ENCODE measurements at places on chromosomes 5 and 9.

GRCh38 chr5:72860499-72860898 is 44.0 kb downstream of the TNPO1 start:
- DNase-seq = no peak

DNA sequence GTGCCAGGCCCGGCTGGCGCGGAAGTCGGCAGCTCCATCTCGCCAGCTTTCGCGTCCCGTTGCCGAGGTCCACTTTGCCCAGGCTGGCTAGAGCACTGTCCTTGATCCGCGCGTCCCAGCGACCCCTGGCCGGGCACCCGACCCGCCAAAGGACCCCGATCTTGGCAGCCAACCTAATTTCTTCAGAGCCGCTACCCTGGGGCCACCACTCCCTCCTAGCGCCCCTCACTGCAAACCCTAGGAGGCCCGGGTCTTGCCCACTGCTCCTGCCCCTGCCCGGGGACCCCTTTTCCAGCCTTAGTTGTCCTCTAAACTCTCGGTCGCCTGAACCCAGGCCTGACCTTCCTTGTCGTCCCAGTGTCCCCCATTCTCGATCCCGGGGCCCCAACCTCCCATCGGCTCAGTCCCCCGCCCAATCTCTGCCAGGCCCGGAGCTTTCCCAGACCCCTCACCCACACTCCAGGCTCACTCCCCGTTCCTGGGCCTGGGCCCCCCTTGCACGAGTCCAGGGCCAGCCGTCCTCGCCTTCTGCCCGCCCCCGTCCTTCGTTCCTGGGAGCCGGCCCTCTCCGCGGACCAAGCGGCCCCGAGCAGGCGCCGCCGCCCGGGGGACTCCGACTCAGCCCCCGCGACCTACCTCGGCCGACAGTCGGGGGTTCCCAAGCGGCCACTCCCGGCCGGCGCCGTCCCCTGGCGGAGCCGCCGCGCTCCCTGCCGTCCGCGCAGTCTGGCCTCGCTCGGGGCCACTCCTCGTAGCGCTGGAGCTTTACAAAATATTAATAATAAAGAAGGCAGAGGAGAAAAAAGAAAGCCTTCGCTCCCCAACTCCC is 701 bp upstream of the LMX1B start:
- DNase-seq = no peak

DNA sequence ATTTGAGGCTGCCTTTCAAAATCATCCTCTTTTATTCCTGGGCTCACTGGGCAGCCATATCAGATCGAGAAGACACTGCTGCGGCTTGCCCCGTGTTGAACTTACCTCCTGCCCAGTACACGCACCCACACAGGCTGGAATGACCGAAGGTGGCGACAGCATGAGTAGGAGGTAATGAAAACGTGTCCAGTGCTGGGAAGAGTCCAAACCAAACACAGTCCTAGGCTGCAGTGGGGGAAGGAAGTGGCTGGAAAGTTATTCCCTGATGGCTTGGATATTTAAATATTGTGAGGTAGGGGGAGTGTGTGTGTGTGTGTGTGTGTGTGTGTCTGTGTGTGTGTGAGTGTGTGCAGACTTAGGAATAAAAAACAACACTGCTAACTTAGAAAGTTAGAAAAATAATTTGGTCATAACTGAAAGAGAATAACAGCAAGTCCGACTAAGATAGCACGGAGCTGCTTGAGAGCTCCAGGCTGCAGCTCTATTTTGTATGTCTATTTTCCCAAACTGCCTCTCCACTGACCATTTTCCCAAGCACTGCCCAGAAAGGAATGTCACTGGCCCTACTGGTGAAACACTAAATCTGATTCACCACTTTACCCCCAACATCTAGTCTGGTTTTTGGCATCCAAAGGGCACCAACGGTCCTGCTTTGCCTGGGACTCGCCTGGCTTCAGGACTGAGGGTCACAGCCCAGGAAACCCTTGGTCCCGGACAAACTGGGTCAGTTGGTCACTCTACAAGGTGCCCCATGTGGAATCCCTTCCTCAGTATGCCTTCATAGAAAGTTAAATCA is 41.2 kb downstream of the ANKH start:
- no peak for DNase-seq

DNA sequence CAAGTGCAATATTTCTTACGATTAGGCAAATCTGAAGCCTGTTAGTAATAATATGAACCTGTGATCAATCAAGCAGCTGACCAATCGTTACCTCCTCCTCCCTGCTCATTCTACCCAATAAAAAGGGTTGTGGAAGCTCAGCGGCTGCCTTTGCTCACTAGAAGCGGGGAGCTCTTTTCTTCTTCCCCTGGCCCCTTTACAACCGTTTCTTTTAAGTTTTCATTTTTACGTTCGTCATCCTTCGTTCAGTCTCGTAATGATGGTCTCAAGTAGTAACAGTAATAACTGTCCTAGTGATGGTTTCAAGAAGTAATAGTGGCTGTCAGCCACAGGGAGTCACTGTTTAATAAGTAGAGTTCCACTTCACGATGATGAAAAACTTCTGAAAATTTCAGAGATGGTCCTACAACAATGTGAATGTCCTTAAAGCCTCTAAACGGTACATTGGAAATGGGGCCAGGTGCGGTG is 6.2 kb downstream of the UGT3A2 start:
- peak; percentile 14 for DNase-seq

DNA sequence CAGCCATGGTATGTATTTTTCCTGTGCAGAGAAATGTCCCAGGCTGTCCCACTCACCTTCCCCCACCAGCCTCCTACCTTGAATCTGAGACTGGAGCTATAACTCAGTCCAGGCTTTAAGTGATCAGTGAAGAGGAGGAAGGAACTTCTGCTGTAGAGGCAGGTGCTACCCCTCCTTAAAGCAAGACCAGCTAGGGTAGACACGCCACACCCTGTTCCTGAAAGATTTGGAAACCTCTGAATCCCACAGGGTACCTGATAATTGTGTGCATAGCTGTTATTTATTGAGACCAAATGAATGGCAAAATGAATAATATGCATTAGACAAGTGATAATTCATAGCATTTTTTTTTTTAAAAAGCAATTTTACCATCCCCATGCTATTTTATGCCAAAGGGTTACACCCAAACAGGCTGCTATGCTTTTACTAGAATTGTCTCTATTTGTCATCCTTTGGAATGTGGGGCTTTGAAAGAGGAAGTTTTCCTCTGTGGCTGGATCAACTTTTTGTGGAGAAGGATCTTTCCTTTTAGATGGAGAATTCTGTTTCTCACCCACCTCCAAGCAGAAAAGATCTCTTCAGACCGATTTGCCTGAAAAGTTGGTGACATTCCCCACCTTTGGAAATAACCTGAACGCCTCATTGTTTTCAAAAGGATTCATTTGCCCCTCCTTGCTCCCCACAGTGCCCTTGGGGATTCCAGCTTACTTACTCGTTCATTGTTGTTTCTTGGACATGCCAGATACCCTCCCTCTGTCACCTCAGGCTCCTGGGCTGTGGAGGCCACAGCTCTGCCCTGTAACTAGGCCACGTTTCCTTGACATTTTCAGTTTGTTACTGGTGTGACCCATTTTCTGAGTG is 248.7 kb downstream of the NR3C1 start:
- DNase-seq = no peak

GRCh38 chr9:76136986-76137385 is 246.5 kb downstream of the PCSK5 start:
- no peak for DNase-seq

GRCh38 chr9:117869712-117870111 is 165.5 kb downstream of the TLR4 start:
- DNase-seq = no peak

- no peak for DNase-seq
Observed at GRCh38 chr5:77461287-77461686, 30.8 kb downstream of the WDR41 start.

DNA sequence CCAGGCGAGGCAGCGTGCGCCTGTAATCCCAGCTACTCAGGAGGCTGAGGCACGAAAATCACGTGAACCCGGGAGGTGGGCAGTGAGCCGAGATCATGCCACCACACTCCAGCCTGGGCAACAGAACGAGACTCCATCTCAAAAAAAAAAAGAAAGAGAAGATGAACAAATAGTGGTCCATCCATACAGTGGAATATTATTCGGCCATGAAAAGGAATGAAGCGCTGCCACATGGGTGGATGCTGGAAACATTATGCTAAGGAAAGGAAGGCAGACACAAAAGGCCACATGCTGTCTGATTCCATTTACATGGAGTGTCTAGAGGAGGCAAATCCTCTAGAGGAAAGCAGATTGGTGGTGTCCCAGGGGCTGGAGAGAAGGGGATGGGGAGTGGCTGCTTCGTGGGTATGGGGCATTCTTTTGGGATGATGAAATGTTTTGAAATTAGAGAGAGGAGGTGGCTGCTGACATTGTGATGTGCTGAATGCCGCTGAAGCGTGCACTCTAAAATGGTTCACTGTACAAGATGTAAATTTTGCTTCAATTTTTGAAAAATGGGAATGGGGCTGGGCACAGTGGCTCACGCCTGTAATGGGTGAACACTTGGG is 17.0 kb downstream of the PLPP7 start:
- DNase-seq = no peak

DNA sequence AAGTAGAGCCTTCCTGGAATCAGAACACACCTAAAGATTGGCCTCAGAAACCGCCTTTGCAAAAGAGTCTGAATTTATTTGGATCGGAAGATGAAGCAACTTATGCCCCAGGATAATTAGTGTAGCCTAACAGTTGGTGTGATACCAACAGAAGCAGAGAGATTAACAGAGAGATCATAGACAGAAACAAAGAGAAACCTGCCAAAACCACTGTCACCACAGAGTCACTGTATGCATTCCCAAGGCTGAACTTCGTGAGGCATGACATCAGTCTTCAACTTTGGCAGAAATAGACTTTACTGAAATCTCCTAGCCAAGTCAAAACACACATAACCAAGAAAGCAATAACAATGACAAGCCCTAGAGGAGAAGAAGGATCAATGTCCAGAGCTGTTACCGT is 361.8 kb downstream of the ELAVL2 start:
- no peak for DNase-seq

GRCh38 chr9:20624201-20625002 is 2.1 kb upstream of the MLLT3 start:
- peak; percentile 84 for DNase-seq

- DNase-seq = no peak
Observed at GRCh38 chr5:135489466-135490244, 37.5 kb upstream of the TIFAB start.

DNA sequence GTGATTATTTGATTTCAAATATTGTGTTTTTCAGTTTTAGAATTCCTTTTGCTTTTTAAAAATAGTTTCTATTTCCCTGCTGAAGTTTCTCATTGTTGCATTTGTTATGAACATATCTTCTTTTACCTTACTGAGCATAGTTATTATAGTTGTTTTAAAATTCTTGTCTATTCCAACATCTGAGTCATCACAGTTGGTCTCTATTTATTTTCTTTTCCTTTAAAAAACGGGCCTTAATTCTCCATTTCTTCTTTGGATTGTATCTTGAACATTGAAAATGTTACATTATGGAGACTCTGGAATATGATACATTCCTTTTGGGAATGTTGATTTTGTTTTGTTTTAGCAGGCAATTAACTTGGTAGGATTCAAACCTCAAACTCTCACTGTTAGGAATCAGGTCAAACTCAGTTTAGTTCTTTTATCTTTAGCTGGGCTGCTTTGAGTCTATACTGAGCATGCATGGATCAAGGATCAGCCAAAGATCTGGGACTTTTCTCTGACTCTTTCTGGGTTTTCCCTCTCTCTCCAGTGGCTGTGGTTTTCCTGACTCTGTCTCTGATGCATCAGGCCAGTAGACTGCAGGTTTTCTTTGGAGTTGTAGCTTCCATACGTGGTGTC is 70.3 kb downstream of the TEK start:
- DNase-seq = no peak

GRCh38 chr5:59218424-59219045 is 635.7 kb downstream of the RAB3C start:
- DNase-seq = peak; percentile 2

- no peak for DNase-seq
Observed at GRCh38 chr9:122075135-122076030, 17.7 kb downstream of the TTLL11 start.

DNA sequence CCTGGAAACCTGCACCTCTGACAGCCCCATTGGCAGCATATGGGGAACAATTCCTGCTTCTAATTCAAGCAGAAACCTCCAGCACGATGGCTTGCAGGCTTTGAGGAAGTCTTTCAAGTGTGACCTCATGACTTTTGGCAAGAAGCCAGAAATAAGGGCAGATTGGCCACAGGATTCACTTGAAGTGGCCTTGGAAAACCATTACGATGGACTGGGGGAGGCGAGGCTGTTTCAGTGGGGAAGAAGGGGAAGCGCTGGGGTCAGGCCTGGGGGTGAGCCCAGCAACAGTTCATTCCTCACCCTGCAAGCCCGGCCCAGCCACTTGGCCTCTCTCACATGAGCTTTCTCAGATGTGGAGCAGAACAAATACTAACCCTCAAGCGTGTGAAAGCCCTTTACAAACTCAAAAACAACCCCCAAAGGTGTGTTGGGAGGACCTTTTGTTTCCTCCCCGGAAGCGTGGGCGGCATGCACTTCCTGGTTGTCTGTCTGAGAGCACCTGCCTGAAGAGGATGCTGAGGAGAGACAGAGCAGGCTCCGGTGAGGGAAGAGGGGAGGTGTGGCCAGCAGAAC is 26.9 kb upstream of the EEIG1 start:
- DNase-seq = peak; percentile 58
